Activated T-helper 1 cell treated with anti-CD3 and anti-CD28 coated beads, Interleukin-2, amount 50 U/mL, for 16 hours (primary cell): ENCODE measurements at places on chromosomes 3 and 15.

- DNase-seq = no peak
These were observed 13.1 kb upstream of the ITPKA start for GRCh38 chr15:41480396-41481140.

- no peak for DNase-seq
These were observed 6.3 kb downstream of the TMEM202 start for GRCh38 chr15:72404356-72404755.

GRCh38 chr3:128617270-128617556 is 33.4 kb downstream of the RPN1 start:
- no peak for DNase-seq

DNA sequence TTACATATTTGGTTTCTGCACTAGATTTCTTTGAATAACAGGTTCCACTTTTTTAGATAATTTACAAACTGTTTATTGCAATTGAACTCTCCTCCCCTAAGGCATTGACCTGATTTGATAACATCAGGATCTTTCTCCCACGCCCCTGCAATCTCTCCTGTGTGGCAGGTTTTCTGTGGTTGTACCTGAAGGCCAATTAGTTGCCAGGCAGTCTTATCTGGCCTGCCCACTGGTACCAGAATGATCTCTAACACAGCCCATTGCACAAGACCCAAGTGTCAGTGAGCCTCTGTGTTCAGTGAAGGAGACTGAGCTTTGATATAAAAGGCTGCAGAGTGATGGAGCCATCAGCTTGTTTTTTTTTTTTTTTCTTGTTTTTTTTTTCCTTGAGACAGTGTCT is 3.3 kb downstream of the ACAD9 start:
- DNase-seq = no peak
